ENCODE measurements at places on chromosomes 7 and 10.

DNA sequence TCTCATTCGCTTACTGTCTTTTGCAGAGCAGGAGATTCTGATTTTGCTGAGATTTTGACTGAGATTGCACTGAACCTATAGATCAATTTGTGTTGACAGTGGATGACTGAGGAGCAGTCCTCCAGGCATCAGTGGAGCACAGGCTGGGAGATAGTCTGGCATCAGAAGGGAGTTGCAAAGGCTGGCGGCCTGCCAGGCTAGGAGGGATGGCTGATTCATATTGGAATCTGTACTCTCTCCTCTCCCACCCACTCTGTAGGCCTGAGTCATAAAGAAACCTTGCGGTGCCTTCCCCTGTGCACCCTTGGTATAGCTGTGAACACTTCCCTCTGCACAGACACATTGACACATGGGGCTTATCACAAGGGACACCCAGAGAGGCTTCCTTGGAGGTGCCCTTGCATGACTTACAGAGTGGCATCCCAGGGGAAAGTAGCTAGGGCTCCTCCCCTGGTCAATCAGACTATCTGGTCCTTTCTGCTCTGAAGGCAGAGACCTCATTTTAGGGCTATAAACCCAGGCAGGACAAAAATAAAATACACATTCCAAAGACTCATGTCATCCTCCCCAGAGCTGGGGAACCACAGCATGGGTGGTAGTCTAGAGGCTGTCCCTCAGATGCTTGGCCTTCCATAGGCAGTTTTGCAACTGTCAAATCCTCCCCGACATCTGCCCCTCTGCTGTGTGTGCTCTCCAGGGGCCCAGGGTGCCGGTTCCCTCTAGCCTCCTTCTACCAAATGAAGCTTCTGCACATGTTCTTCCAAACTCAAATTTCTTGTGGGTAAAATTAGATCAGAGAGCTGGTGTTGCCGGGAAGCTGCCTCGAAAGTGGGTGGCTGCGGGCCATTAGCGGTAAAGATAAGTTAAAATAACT is 37.4 kb upstream of the EEPD1 start:
- peak; percentile 39 for DNase-seq

GRCh38 chr10:86106616-86107015 is 260.0 kb downstream of the GRID1 start:
- DNase-seq = no peak

GRCh38 chr10:63885156-63885555 is 364.0 kb downstream of the REEP3 start:
- DNase-seq = no peak

DNA sequence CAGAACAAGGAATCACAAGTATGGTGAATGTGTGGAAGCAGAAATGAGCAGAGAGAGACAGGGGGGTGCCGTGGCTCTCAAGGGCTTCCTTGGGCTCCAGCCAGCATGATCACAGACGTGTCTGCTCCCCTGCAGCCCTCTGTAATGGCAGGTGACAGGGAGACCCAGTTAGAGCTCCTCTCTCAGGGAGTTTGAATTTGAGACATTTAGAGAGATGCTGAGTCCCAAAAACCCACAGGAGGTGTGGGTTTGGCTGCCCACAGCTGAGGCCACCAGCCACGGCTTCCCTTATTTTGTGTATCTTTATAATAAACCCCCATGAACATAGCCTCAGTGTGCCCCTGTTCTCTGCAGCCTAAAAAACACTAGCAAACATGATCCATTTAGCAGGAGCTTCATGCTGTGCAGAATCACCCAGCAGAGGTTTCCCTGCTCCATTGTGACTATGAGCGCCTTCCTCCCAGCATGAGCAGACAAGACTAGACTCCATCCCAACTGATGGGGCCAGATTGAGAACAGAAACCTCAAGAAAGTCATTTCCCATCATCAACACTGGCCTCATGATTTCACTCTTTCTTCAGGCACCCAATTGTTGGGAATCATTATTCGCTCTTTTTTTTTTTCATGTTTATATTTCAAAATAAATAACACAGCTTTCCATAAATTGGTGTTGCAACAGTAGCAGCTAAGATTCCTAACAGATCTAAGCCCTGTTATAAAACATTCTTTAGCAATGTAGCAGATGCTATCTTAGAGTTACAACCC is 13.4 kb downstream of the NOD1 start:
- DNase-seq = no peak

All from GM12891 (cell line).